ENCODE measurements at places on chromosomes 5 and 9.

- DNase-seq: no peak
Observed at GRCh38 chr5:93830893-93831292, 89.5 kb upstream of the POU5F2 start.

DNA sequence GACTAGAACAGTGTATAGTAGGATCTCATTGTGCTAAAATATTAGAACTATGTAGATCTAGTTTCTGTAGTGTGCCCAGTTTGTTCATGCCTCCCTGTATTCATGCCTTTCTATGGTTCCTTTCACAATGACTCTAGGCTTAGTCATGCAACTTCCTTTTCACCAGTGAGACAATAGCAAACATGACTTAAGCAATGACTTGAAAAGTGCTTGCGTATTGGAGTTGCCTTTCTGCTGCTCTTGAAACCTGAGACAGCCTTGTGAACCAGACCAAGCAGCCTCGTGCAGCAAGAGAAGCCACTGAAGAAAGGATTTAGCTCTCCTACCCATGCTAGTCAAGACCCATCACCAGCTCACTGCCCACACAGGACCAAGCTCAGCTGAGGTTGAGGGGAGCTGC, 294.5 kb upstream of the TAS2R1 start:
- no peak for DNase-seq

DNA sequence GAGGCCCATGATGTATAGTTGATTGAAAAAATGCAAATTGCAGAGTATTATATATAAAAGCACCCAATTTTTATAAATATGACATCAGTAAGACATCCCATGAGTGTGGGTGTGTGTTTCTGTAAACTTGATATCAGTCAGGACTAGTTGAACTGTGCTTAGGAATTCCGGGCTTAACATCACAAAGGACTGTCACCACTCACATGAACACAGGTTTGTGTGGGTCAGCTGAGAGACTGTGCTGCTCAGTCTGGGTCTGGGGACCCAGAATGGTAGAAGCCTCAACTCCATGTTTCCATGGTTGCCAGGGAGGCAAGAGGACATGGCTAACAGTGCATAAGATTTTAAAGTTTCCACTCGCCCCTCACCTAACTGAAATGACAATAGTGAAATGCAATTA, 120.3 kb downstream of the ADCY2 start:
- no peak for DNase-seq

DNA sequence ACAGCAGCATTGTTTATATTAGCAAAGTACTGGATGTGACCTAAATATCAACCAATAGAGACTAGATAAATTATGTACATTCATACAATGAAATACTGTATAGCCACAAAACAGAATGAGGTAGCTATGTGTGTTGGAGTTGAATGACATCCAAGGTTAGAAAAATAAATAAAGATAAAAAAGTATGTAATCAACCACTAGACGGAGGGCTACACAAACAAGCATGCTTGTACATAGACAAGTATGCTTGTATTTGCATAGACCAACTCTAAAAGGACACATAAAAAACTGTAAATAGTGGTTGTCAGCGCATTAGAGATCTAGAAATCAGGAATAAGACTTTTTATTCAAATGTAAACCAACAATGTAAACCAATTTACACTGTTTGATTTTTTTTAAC, 3.0 kb downstream of the FEM1C start:
- no peak for DNase-seq

- peak; percentile 21 for DNase-seq
Observed at GRCh38 chr5:170809551-170809950, 26.0 kb downstream of the GABRP start.

DNA sequence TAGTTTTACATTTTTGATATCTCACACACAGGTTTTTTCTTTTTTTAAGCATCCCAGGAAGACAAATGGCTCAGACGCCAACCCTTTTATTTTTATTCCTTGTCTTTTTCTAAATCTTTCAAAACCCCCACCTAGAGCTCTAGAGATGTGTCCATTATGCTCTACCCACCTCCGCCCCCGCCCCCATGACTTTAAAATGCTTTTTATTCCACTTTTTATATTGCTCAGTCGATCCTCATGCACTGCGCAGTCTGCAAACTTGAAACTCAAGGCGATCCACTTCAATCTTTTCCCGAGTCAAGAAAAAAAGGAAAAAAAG, 411 bp upstream of the MAT2B start:
- no peak for DNase-seq

DNA sequence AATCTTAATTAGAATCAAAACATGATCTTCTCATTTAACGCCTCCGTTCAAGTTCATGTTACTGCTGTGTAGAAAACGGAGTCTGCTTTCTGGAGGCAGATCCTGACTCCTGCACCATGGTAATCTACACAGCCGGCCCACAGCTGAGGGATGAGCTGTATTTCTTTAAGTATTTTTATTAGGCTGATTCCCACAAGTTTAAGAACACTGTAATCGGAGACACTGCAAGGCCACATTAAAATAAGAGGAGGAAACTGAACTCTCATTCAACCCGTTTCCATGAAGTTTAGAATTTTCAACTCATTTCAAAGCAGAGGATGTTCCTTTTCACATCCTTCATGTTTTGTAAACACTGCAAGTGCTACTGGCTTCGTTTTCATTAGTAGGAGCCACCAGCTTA, 372.2 kb downstream of the NFIB start:
- DNase-seq: no peak

- DNase-seq: no peak
Observed at GRCh38 chr5:98880598-98880997, 48.2 kb downstream of the CHD1 start.

DNA sequence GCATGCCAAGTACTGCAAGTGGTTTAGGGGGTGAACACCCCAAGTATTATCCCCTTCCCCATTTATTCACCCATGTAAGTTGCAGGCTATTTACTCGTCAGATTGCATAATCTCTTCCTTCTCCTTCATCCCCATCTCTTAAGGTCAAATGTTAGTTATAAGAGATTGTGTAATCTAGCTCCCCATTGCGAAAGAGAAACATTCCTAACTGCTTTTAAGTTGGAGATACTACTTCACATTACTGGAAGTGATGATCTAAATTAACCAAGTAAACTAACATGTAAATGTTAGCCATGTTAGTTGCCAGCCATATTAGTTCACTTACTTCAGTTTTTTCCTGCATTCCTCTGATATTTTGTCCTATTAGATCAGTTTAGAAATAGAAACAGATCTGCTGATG, 262.3 kb downstream of the TAF11L14 start:
- DNase-seq: no peak

DNA sequence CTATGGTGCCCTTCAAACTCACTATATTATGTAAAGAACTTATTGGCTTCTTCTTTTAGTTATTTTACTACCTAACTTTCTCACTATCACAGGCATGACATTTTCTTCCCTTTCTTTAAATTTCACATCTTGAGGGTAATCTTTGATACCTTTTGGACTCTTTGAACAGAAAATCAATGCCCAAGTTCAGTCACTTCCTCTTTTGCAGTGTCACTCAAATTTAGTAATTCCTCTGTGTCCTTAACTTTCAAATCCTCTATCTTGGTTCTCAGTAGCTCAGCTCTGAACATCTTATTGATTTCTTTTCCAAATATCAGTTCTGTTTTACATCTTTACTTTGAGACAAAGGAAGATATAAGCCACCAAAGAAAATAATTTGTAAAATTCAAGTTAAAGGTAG, 25.5 kb downstream of the CNTLN start:
- DNase-seq: no peak

DNA sequence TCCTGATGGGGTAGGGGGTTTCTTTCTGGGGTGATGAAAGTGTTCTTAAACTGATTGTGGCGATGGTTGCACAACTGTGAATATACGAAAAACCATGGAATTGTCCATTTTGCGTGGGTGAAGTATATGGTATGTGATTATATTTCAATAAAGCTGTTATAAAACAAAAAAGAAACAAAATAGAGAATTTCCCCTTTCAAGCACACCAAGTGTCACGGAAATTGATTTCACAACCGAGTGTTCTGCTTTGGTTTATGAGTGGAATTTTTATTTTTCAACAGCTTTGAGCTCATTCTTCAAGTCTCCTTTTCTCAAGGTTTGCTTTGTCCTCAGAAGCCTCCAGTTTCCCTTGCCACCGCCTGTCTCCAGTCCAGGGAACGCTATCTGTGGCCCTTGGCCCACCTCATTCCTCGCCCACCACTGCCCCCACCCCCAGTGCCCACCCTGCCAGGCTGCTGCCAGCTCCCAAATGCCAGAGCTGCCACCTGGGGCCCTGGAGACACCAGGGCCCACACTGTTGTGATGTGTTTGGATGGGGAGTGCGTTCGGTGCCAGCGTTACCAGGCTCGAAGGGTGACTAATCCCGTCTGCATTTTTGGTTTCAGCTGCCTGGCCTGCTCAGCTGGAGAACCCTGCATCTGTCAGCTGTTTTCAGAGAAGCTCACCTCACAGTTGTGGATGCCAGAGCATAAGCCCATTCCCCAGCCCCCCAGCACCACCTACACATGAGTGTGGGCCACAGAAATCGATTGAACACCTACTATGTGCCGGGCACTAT, 30.4 kb downstream of the DUSP1 start:
- peak; percentile 39 for DNase-seq

GRCh38 chr5:180613188-180613813, 22.0 kb upstream of the SCGB3A1 start:
- no peak for DNase-seq

DNA sequence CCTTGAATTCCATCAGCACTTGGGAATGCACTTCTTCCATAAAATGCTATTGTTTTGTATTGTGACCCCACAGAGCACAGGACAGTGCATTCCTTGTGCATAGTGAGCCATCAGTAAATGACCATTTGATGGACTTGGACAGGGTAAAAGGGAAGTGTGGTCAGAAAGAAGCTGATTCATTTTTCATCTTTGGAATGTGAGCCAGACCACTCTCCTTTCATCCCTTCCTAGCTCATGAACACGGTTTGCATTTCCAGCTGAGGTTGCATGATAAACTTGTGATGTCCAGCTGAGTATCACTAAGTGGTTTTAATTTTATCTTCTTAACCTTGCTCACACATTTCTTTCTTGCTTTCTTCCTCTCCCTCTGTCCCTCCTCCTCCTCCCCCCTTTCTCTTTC, 101.3 kb downstream of the NUDT12 start:
- no peak for DNase-seq

- no peak for DNase-seq
Observed at GRCh38 chr9:109973336-109973735, 193.3 kb downstream of the PALM2AKAP2 start.

DNA sequence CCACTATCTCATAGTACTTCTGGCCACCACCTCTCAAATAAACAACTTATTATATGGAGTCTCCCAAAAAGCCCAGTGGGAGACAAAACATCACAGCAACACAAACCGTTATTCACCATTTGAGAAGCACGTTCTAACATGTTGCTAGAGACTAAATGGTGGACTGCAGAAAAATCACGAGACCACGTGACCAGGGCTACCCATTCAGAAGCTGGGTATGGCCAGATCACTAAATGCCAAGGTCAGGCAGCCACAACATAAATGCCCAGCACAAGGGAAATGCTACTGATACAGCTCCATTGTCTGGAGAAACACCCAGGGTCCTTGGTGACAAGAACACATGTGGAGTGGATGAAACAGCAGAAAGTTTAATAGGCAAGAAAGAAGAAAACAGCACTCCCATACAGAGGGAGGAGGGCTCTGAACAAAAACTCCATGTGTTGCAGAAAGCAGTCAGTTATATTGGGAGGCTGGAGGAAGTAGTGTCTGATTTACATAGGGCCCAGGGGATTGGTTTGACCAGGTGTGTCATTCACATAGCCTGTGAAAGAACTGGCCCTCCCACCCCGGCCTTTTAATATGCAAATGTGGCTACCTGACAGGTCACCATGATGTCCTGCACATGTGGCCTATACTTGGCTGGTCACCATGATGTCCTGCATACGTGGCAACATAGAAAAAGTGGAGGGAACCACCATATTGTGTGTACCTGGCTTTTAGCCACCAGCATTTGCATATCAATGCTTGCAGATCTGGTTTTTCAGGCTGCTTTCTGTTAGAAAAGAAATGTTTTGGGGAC, 97.2 kb downstream of the TRIM36 start:
- no peak for DNase-seq

DNA sequence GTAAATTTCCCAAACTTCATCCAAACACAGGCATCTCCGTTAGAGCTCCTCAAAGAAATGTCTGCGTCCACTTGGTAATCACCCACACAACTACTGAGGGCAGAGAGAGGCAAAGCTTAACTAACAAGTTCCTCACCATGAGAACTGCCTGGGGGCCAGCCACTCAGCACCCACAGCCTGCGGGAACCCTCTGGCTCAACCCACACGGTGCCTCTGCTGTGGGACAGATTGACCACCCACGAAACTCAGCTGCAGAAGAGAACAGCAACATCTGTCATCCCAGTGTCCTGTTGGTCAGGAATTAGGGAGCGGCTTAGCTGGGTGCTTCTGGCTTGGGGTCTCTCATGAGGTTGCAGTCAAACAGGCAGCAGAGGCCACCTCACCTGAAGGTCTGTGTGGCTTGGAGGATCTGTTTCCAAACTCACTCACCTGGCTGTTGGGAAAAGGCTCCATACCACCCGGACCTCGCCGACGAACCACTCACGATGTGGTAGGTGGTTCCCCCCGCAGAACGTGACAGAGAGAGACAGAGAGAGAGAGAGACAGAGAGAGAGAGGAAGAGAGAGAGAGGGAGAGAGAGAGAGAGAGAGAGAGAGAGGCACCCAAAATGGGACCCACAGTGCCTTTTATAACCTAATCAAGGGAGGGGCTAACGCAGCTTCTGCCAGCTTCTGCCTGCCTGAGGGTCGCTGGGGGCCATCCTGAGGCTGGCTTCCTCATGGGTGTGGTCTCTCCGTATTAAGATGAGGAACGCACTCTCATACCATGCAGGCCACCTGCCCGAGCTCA, 103.5 kb downstream of the OLFM1 start:
- DNase-seq: no peak

GRCh38 chr9:34463098-34463900, 4.7 kb downstream of the DNAI1 start:
- no peak for DNase-seq

- peak; percentile 94 for DNase-seq
Observed at GRCh38 chr9:104093647-104094533, at the start of gene SMC2. Gene SMC2 (plus strand): TSS chr9:104094309. CDS start chr9:104095385, 1,076 bp downstream.

- peak; percentile 28 for DNase-seq
Observed at GRCh38 chr9:104094534-104095015, 466 bp downstream of the SMC2 start.

- DNase-seq: no peak
Observed at GRCh38 chr5:13746026-13746425, 198.5 kb downstream of the DNAH5 start.

Measured in NCI-H1694 treated with DMSO at 0.1 percent for 48 hours (cell line).